Stimulated activated CD4-positive, alpha-beta T cell treated with anti-CD3 and anti-CD28 coated beads, Interleukin-1b, Interleukin-23, amount 100 ng/mL, for 1 hour (primary cell): ENCODE measurements at places on chromosomes 6 and 20.

- DNase-seq, result no peak
Measured at GRCh38 chr20:33191484-33191883, 23.5 kb downstream of the BPIFA2 start.

GRCh38 chr20:57414867-57415592 lies 23.8 kb downstream of the RBM38 start:
- DNase-seq, result no peak

- DNase-seq, result no peak
Measured at GRCh38 chr20:23294166-23294565, 56.4 kb upstream of the NXT1 start.

GRCh38 chr20:42138729-42139128 lies 520.6 kb upstream of the CHD6 start:
- DNase-seq, result no peak

GRCh38 chr6:66605971-66606370 lies 898.9 kb upstream of the EYS start:
- no peak for DNase-seq

DNA sequence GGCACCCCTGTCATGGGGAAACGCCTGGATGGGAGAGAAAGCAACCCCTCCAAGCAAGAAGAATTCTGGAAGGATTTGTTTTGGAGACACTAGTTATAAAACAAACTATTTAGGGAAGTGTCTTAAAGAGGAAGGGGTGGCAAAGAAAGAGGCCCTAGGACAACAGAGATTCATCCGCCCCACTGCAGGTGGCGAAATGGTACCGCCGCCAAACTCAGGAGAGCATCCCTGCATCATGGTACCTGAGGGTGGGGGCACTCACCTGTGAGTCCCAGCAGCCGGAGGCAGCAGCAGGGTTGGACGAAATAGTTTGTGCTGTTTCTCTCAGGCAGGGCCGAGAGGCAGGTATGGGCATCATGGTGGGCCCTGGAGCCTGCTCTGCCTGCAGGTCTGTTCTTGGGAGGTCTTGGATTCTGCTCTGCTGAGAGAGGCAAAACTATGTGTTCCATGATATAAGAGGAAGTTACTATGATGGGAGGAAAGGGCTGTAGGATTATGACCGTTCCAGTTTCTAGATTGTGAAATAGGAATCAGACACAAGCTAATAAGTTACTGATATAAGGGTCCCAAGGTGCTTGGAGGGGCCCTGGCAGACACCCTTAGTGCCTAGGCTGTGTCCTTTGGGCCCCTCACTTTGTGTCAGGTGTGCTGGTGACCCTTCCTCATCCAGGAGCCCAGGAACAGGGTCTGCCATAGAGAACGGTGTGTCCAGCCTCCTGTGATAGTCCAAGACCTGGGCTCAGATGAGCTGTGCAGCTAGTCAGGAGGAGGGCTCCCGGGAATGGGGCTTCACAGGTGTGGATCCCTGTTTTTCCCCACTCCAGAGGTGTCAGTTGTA lies 20.4 kb downstream of the SIRPD start:
- no peak for DNase-seq

GRCh38 chr6:12271594-12271993 lies 18.6 kb upstream of the EDN1 start:
- no peak for DNase-seq

DNA sequence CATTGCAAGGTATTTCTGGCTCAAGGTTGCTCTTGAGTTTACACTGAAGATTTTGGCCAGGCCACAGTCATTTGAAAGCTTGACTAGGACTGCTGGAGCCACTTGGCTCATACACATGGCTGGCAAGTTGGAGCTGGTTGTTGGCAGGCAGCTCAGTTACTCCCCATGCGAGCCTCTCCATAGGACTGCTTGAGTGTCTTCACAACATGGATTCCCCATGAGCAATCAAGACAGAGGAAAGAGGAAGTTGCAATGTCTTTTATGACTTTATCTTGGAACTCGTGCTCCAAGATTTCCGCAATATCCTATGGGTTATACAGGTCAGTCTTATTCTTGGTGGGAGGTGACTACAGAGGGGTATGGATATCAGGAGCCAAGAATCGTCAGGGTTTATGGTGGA lies 1.4 kb upstream of the MANBAL start:
- DNase-seq, result no peak

DNA sequence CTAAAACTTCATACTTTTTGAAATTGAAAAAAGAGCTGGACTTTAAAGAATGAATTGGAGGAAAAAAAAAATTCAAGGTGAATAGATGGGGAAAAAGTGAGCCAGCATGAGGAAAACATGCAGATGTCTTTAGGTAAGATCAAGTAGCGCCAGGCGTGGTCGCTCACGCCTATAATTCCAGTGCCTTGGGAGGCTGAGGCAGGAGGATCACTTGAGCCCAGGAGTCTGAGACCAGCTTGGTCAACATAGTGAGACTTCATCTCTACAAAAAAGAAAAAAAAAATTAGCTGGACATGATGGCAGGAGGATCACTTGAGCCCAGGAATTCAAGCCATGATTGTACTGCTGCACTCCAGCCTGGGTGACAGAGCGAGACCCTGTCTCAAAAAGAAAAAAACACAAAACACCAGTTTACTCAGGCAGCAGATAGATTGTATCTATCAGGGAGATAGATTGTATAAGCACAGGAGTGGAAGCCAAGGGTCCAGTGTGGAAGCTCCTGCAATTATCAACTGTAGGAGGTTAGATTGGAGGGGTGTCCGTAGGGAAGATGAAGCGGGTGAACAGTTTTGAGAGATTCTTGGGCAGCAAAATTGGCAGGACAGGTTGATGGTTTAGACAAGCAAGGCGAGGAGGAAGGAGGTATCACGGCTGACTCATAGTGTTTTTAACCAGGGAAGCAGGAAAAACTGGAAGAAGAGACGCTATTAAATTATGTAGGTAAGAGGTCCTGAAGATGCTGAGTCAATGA lies 97.6 kb upstream of the ZNF217 start:
- no peak for DNase-seq

- DNase-seq, result no peak
Measured at GRCh38 chr6:135008072-135008940, 46.3 kb downstream of the HBS1L start.
